Activated T-helper 1 cell treated with anti-CD3 and anti-CD28 coated beads, Interleukin-12 subunit alpha, Interleukin-12 subunit beta, Interleukin-2, Interleukin-4 antibody, amounts not matched to agents 30 ng/mL and 10 ng/mL and 1 ng/mL, durations not matched to agents 14 hours and 24 hours and 36 hours (primary cell): ENCODE measurements at places on chromosomes 7 and 10. TPM values are rescaled to one million over a fixed set of nuclear protein-coding genes. Genes with fewer than 3 reads are reported as not detected.

The GIMAP8 gene
- 9.2 and 9.4 TPM in 2 replicates for total RNA-seq

The BUB3 gene
- 197 and 201 TPM in 2 replicates for total RNA-seq

The CLCN1 gene
- total RNA-seq: not detected in 2 replicates

- no peaks in the 10 kb centered on the region for H3K4me1 ChIP-seq
- H3K36me3 ChIP-seq: no peaks in the 10 kb centered on the region
- peaks cover 15% of the 10 kb centered on the region for H3K27me3 ChIP-seq
- no peak overlapping the region for H3K27ac ChIP-seq
- DNase-seq: no peak
- no peak overlapping the region for H3K4me3 ChIP-seq
These were observed 256.5 kb downstream of the FRMD4A start for GRCh38 chr10:14074062-14074884.

GRCh38 chr7:12581897-12582296, 11.4 kb downstream of the SCIN start:
- H3K27me3 ChIP-seq: peaks cover 25% of the 10 kb centered on the region
- H3K36me3 ChIP-seq: no peaks in the 10 kb centered on the region
- H3K4me1 ChIP-seq: no peaks in the 10 kb centered on the region
- no peak for DNase-seq
- H3K4me3 ChIP-seq: no peak overlapping the region
- no peak overlapping the region for H3K27ac ChIP-seq

DNA sequence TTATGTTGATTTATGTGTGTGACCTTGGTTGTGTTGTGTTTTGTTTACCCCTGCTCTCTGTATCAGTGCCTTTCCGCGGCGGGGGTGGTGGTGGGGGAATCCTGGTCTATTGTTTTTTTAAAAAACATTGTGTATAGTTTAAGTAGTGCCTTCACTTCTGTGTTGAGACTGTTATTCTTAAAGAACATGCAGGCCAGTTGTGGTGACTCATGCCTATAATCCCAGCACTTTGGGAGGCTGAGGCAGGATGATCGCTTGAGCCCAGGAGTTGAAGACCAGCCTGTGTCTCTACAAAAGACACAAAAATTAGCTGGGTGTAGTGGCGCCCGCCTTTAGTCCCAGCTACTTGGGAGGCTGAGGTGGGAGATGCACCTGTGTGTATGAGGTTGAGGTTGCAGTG, 429.0 kb upstream of the LRGUK start:
- H3K4me1 ChIP-seq: no peaks in the 10 kb centered on the region
- peaks cover 2% of the 10 kb centered on the region for H3K27me3 ChIP-seq
- H3K36me3 ChIP-seq: no peaks in the 10 kb centered on the region
- no peak overlapping the region for H3K4me3 ChIP-seq
- no peak for DNase-seq

- no peak overlapping the region for H3K27ac ChIP-seq
- no peak for DNase-seq
- no peaks in the 10 kb centered on the region for H3K4me1 ChIP-seq
- peaks cover 47% of the 10 kb centered on the region for H3K27me3 ChIP-seq
- H3K36me3 ChIP-seq: no peaks in the 10 kb centered on the region
- H3K4me3 ChIP-seq: no peak overlapping the region
These were observed 97.9 kb downstream of the EMX2 start for GRCh38 chr10:117640406-117640805.

DNA sequence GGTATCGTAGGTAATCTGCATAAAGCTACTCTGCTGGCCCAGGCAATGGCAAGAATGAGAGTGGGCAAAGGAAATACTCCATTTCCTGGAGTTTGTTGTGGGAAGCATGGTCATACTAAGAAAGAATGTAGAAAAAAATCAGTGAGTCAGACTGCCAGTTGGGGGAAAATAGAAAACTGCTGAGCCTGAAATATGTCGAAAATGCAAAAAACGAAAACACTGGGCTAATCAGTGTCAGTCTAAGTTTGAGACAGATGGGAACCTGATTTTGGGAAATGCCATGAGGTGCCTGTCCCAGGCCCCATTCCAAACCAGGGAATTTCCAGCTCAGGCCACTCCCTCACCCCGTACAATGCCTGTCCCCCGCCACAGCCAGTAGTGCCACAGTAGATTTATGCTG, 150.0 kb downstream of the ZNF33B start:
- H3K4me3 ChIP-seq: no peak overlapping the region
- no peak for DNase-seq
- H3K27me3 ChIP-seq: no peaks in the 10 kb centered on the region
